ENCODE measurements at places on chromosomes 4 and X.

GRCh38 chr4:80006935-80007744, 65.9 kb downstream of the ANTXR2 start:
- no peak for DNase-seq

GRCh38 chrX:39653691-39654090, 444.1 kb downstream of the BCOR start:
- no peak for DNase-seq

- no peak for DNase-seq
Measured at GRCh38 chrX:110123331-110123782, 120.4 kb downstream of the TMEM164 start.

GRCh38 chrX:42524379-42524778, 253.6 kb downstream of the PPP1R2C start:
- no peak for DNase-seq

GRCh38 chr4:181566490-181566889, 676.7 kb upstream of the TENM3 start:
- no peak for DNase-seq

Data from stimulated activated CD4-positive, alpha-beta T cell treated with anti-CD3 and anti-CD28 coated beads, Interleukin-2, amount 100 ng/mL, for 4 hours (primary cell).